ENCODE measurements at places on chromosomes 11 and 22. TPM values are rescaled to one million over a fixed set of nuclear protein-coding genes. Genes with fewer than 3 reads are reported as not detected.

Gene MRE11
- total RNA-seq = 11.4 TPM

Gene CARD18
- not detected for total RNA-seq

Gene APOL4
- 0.27 TPM for total RNA-seq

Gene PDE2A
- 0.92 TPM for total RNA-seq

Gene MALAT1
- total RNA-seq = 7,439 TPM

Gene OMP
- total RNA-seq = not detected

DNA sequence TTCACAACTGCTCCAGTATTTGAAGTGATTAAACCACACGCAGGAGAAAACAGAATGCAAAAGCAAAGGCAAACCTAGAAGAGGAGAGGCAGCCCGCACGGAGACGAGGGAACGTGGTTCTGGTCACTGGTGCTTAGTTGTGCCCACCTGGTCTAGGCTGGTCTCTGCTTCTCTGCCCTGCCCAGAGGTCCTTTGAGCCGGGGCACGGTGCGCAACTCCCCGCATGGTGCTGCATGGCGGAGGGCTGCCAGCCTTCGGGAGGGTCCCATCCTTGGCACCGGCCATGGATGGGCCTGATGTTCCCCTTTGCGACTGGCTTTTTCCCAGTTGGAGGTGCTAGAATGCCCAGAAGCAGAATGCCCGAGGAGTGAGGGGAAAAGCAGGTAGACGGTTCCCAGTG lies 46.1 kb downstream of the KCNC1 start:
- H3K27me3 ChIP-seq = no peaks in the 10 kb centered on the region
- no peak for DNase-seq
- H3K36me3 ChIP-seq = no peaks in the 10 kb centered on the region
- no peaks in the 10 kb centered on the region for H3K4me1 ChIP-seq

DNA sequence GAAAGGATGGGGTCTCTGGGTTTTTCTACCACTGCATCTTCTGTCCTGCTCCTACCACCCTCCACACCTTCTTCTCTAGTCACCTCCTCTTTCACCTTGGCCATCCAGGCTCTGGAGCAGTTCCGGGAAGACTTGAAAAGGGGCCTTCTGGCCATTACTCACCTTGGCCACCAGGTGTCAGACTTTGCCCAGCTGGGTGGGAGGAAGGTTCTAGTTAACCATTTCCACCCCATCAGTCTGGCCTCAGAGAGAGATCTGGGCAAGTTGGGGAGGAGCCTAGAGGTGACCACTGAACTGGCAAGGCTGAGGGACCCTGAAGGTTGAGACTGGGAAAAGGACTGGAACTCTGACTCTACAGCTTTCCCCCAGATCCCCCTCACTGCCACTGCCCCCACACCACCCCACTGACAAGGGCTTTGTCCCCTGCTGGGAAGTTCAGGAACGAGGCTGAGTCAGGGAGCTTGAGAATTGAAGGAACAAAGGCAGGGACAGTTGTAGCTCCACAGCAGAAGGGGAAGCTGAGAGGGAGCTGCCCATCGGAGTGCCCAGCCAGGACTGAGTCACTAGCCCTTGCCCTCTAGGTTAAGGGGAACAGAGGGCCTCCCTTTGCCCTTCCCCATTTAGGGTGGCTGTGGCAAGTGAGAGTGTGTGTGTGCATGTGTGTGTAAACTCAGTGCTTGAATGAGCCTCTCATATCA lies 3.7 kb upstream of the POLD4 start:
- no peaks in the 10 kb centered on the region for H3K27me3 ChIP-seq
- H3K4me1 ChIP-seq = peaks cover 10% of the 10 kb centered on the region
- no peaks in the 10 kb centered on the region for H3K36me3 ChIP-seq

DNA sequence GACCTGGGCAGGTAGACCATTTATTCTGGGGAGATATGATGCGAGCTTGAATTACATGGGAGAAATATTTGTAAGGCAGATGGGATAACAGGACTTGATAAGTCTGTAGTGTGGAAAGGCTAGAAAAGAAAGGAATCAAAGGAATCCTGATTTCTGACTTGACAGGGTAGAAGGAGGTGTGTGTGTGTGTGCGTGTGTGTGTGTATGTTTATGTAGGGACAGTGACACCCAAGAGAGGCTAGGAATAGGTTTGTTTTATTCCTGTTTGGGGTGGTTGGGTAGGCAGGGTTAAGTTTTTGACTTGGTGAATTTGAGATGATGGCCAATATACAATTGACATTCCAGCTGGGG lies 390 bp upstream of the HTATIP2 start:
- no peaks in the 10 kb centered on the region for H3K36me3 ChIP-seq
- no peak for DNase-seq
- no peaks in the 10 kb centered on the region for H3K4me1 ChIP-seq
- H3K4me3 ChIP-seq = peak overlapping the region; percentile 24
- H3K27me3 ChIP-seq = peaks cover 19% of the 10 kb centered on the region
- no peak overlapping the region for H3K27ac ChIP-seq

GRCh38 chr11:28903716-28904115 lies 795.5 kb downstream of the METTL15 start:
- H3K27ac ChIP-seq = no peak overlapping the region
- H3K4me1 ChIP-seq = no peaks in the 10 kb centered on the region
- no peaks in the 10 kb centered on the region for H3K27me3 ChIP-seq
- peak; percentile 65 for DNase-seq

- no peak for DNase-seq
- no peaks in the 10 kb centered on the region for H3K4me1 ChIP-seq
- no peak overlapping the region for H3K27ac ChIP-seq
- peaks cover 3% of the 10 kb centered on the region for H3K36me3 ChIP-seq
- H3K4me3 ChIP-seq = no peak overlapping the region
These were observed 23.5 kb upstream of the ANKK1 start for GRCh38 chr11:113363996-113364641.

DNA sequence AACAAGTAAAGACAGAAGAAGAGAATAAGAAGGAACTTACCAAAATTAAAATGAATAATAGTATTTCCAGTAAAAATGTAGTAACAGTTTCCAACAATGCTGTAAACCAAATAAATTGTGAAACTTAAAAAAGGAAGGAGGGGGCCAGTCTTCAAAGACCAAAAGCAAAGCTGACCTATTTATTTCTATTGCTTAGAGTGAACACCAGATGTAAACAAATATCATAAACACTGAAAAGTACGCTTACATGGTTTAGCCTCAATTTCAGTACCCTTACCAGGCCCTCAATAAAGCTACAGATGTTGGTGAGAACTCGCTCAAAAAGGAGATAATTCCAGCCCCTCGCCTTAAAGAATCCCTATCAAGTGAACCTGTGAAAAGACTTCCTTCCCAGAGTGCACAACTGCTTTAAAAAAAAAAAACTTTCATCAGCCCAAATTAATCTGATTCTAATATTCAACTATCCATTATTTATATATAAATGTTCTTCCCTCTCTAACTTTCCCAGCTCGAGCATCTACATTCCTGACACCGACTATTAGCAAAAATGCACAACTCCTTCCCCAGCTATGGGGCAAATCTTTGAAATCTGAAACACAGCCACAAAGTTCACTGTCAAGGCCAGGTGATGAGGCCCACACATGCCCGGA lies 2.4 kb downstream of the PHF21A start:
- H3K4me3 ChIP-seq = peak overlapping the region; percentile 92
- no peaks in the 10 kb centered on the region for H3K36me3 ChIP-seq
- no peak for DNase-seq
- H3K4me1 ChIP-seq = peaks cover 52% of the 10 kb centered on the region
- peak overlapping the region; percentile 89 for H3K27ac ChIP-seq

DNA sequence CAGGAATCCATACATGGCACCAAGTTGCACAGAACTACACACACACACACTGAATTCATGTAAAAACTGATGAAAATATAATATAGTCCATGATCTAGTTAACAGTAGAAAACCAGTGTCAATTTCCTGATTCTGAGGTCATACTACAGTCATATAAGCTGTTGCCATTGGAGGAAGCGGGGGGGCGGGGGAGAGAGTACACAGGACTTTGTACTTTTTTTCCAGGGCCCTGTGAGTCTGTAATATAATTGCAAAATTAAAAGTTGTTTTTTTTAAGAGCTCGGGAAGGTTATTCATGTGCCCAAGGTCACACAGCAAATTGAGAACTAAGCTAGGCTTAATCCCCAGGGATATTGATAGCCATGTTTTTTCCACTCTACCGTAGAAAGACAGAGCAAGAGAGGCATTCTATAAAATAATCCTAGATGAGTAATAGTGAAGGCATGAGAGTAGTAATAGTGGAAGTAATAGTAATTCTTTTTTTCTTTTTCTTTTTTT lies 312.3 kb downstream of the MN1 start:
- DNase-seq = peak; percentile 44
- no peaks in the 10 kb centered on the region for H3K36me3 ChIP-seq
- H3K27ac ChIP-seq = no peak overlapping the region
- H3K27me3 ChIP-seq = no peaks in the 10 kb centered on the region
- H3K4me1 ChIP-seq = peaks cover 7% of the 10 kb centered on the region

DNA sequence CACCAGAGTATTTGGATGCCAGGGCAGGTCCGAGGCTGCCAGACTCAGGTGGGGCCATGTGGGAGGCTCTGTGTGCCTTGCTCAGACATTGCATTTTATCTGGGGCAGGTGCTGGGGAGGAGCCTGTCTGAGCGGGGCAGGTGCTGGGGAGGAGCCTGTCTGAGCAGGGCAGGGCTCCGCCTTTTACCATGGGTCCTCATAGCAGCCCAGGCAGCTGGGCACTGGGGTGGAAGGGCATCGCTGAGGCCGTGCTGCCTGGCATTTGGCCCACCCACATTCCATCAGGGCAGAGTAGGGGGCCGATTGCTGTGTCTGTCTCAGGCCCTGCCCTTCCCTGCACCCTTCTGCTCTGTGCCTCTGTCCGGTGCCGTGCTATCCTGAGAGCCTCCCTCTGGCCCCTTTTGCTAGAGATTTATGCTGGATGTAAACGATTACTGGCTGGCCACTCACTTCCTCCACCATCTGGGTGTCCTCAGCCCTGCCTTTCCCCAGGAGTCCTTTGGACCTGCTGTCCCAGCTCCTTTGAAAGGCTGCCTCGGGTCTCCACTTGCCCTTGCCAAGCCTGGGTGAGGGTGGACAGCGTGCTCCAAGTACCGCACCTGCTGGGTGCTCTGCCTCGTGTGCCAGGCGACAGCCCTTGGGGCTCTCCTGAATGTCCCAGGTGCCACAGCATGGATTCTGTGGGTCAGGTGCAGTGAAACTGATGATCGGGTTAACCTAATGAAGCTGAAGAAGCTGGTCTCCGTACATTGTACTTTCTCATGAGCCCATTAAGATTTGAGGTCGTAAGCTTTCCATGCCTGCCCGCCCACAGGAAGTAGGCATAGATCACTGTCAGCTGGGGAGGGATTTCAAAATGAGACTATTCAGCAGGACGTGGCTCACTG lies 281.6 kb downstream of the TBC1D22A start:
- H3K36me3 ChIP-seq = no peaks in the 10 kb centered on the region
- peak; percentile 28 for DNase-seq
- H3K27me3 ChIP-seq = no peaks in the 10 kb centered on the region
- no peak overlapping the region for H3K4me3 ChIP-seq

DNA sequence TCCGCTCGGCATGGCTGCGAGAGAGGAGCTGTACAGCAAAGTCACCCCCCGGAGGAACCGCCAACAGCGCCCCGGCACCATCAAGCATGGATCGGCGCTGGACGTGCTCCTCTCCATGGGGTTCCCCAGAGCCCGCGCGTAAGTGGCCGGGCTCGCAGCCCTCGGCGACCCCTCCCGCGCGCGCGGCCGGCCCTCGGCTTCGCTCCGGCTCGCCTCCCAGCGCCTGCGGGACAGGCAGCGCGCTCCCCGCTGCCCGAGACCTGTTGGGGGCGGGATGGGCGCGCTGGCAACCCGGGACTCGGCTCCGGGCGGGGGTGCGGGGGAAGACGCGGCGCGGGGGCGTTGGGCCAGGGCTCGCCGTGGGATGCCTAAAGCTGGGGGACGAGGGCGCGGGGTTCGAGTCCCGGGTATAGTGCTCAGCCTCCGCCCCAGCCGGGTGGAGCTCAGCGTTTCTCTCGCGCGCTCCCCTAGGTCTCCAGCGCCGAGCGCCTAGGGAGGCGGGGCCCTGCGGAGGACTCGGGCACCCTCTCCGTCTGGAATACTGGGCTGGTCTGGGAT lies 630 bp downstream of the UBASH3B start:
- DNase-seq = peak; percentile 63
- no peak overlapping the region for H3K27ac ChIP-seq
- H3K27me3 ChIP-seq = peaks cover 45% of the 10 kb centered on the region
- H3K4me1 ChIP-seq = peaks cover 13% of the 10 kb centered on the region
- H3K36me3 ChIP-seq = no peaks in the 10 kb centered on the region

DNA sequence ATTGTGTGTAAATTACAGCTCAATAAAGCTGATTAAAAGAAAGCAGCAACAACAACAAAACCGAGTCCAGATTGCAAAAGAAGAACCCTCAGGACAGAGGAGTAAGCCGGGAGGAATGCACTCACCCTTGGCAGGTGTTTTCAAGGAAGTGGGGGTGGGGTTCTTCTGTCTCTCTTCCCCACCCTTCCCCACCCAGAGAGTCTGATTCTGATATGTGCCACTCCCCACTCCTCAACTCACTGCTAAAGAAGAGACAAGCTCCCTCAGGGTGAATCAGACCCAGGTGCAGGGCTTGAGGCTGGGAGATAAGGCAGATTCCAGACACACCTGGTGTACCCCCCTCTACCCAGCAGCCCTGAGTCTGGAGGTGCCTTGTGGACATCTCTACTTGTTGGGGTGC lies 38.4 kb upstream of the PHF21A start:
- no peak overlapping the region for H3K27ac ChIP-seq
- DNase-seq = no peak
- no peak overlapping the region for H3K4me3 ChIP-seq

GRCh38 chr11:112718483-112718882 lies 242.7 kb upstream of the NCAM1 start:
- no peak for DNase-seq
- no peaks in the 10 kb centered on the region for H3K36me3 ChIP-seq
- no peaks in the 10 kb centered on the region for H3K27me3 ChIP-seq
- no peak overlapping the region for H3K4me3 ChIP-seq
- H3K4me1 ChIP-seq = no peaks in the 10 kb centered on the region

DNA sequence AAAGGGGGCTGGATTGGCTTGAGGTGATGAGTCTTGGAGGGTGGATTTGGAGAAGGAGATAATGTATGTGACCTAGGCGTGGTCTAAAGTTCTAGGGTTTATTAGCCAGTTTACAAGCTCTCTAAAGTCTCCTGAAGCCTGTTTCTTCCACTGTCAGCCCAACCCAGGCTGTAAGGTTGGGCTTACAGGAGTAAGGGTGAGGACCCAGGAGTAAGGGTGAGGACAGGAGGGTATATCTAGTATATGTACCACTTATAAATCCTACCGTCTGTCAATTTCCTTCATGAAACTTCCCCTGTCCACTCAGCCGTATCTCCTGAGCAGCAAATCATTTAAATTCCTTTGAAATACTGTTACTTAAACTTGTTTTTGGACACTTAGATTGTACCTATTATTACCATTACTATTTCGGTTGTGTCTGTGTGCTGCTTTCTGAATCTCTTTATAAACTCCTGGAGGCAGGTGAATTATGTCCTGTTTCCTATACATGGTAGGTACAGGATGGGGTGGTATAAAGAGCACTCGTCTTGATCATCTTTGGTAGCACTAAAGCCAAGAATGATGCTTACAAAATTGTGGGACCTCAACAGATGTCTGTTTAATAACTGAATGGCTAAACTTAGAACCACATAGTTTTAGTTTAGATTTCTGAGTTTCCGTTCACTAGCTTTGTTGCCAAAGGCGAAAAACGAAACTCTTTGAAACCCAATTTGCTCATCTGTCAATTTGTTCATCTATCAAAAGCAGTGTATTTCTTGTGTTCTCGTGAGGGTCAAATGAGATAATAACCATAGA lies 192.0 kb downstream of the GRIK4 start:
- no peaks in the 10 kb centered on the region for H3K4me1 ChIP-seq
- H3K27me3 ChIP-seq = no peaks in the 10 kb centered on the region
- no peak for DNase-seq
- H3K36me3 ChIP-seq = no peaks in the 10 kb centered on the region
- no peak overlapping the region for H3K4me3 ChIP-seq
- H3K27ac ChIP-seq = no peak overlapping the region

GRCh38 chr22:46430961-46431838 lies 95.7 kb downstream of the TRMU start:
- H3K36me3 ChIP-seq = peaks cover 4% of the 10 kb centered on the region
- H3K4me1 ChIP-seq = no peaks in the 10 kb centered on the region
- H3K27ac ChIP-seq = no peak overlapping the region
